ENCODE measurements at places on chromosomes 7 and 10. TPM values are rescaled to one million over a fixed set of nuclear protein-coding genes. Genes with fewer than 3 reads are reported as not detected.

DNA sequence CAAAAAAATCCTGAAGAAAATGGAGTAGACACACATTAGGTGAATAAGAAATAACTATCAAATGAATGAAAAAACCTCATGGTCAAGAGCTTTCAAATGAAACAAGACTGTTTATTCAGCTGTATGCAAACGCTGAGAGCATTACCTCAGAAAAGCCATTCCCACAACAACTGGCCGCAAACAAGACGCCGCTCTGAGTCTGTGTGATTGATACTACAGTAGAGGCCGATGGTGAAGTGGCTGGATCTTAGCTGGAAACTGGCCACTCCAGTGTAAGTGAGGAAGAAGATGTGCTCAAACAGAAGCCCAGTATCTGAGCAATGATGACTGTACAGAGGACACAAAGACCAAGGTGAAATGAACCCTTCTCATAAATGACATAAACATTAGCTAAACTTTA, 252.4 kb upstream of the GHITM start:
- DNase-seq, result no peak
- H3K27me3 ChIP-seq, result peaks cover 9% of the 10 kb centered on the region
- no peaks in the 10 kb centered on the region for H3K4me1 ChIP-seq

GRID2IP gene
- total RNA-seq, result 0.23 TPM

DNA sequence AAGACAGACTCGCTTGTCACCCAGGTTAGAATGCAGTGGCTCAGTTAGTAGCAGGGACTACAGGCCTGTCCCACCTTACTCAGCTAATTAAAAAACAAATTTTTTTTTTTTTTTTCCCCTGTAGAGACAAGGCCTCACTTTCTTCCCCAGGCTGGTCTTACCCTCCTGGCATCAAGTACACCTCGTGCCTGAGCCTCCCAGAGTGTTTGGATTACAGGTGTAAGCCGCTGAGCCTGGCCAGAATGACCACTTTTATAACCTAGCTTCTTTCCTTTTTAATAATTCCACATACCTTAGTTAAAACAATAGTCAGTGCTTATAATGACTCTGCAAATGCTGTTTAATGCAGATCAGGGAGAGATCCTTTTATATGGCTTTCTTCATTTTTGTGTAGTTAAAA, 31.3 kb downstream of the RSBN1L start:
- peaks cover 36% of the 10 kb centered on the region for H3K4me1 ChIP-seq
- H3K4me3 ChIP-seq, result no peak overlapping the region
- no peak for DNase-seq

- H3K36me3 ChIP-seq, result no peaks in the 10 kb centered on the region
- H3K4me1 ChIP-seq, result no peaks in the 10 kb centered on the region
- no peaks in the 10 kb centered on the region for H3K27me3 ChIP-seq
- H3K4me3 ChIP-seq, result no peak overlapping the region
Measured at GRCh38 chr10:36779238-36779846, 346.1 kb upstream of the ANKRD30A start.

HIF1AN gene
- total RNA-seq, result 36.5 TPM

All from activated CD8-positive, alpha-beta T cell treated with anti-CD3 and anti-CD28 coated beads for 36 hours (primary cell).